WTC11 (cell line): ENCODE measurements at places on chromosomes 2 and 18. TPM values are rescaled to one million over a fixed set of nuclear protein-coding genes. Genes with fewer than 3 reads are reported as not detected.

DNA sequence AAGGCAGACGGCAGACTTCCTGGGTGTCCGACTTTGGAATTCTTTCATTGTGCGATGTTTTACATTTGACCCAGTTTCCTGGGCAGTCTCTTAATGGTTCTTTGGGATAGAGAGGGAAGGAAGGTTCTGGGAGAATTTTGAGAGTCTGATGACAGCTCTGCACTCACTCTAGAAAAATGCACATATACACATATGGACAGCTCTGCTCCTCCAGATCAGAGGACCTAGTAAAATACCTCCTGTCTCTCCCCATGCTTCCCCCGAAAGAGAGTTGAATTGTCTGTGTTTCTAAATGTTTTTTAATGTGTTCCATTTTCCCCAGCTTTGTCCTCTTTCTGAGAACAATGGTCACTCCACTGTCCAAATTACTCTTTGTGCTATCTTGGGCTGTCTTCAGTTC lies 102.0 kb upstream of the CXCR4 start:
- H3K27me3 ChIP-seq: no peaks in the 10 kb centered on the region; the same call in 1 of the 2 replicates
- H3K4me1 ChIP-seq: no peaks in the 10 kb centered on the region
- H3K36me3 ChIP-seq: no peaks in the 10 kb centered on the region
- no peak overlapping the region for H3K4me3 ChIP-seq
- DNase-seq: no peak

DNA sequence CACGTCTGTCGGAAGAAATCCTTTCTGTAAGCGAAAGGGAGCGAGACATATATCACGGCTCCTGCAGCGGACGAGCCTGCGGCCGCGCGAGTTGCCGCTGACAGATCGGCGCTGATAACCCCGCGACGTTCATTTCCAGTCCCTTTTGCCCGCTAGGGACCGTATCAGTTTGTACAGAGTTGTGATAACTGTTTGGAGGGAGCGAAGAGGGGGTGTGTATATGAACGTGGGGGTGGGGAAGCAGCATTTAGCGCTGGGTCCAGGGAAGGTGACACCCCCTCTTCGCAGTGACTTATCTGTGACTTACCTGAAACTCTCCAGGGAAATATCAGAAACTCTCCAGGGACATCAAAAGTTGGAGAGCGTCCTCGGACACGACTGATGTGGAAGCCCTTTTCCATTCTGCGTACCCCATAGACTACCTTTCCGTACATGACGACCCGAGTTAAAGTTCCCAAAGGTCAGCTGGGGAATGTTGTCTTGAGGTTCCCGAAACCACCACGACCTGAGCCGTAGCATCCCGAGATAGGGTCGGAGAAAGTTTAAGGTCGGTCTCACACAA lies 948 bp upstream of the GATA6 start:
- peaks cover 93% of the 10 kb centered on the region for H3K27me3 ChIP-seq
- H3K4me1 ChIP-seq: peaks cover 37% of the 10 kb centered on the region
- H3K36me3 ChIP-seq: no peaks in the 10 kb centered on the region
- peak; percentile 23 for DNase-seq
- H3K4me3 ChIP-seq: peak overlapping the region; percentile 76

DNA sequence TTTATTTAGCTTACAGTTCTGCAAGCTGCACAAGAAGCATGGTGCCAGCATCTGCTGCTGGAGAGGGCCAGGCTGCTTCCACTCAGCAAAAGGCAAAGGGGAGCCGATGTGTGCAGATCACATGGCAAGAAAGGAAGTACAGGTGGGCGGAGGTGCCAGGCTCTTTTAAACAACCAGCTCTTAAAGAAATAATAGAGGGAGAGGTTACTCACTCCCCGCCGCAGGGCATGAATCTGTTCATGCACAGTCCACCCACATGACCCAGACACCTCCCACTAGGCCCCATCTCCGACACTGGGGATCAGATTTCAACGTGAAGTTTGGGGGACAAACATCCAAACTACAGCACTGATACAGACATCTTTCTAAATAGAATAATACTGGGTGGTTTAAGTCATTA lies 105.8 kb downstream of the MTCL1 start:
- no peaks in the 10 kb centered on the region for H3K27me3 ChIP-seq
- no peak for DNase-seq
- H3K4me3 ChIP-seq: no peak overlapping the region
- H3K36me3 ChIP-seq: peaks cover 64% of the 10 kb centered on the region
- no peaks in the 10 kb centered on the region for H3K4me1 ChIP-seq
- peak overlapping the region; percentile 62; the same call in 1 of the 2 replicates for H3K27ac ChIP-seq

SNORC gene
- 2.8 to 3.4 TPM (median 3.4 TPM) in 3 replicates for total RNA-seq

- DNase-seq: no peak
- no peak overlapping the region for H3K4me3 ChIP-seq
- H3K4me1 ChIP-seq: no peaks in the 10 kb centered on the region
- H3K27me3 ChIP-seq: no peaks in the 10 kb centered on the region
- peaks cover 10% of the 10 kb centered on the region; the same call in 1 of the 2 replicates for H3K36me3 ChIP-seq
Observed at GRCh38 chr2:186189816-186190215, 296.2 kb upstream of the ZC3H15 start.

CTIF gene
- total RNA-seq: 18.9 to 28.5 TPM (median 20.4 TPM) in 3 replicates

DNA sequence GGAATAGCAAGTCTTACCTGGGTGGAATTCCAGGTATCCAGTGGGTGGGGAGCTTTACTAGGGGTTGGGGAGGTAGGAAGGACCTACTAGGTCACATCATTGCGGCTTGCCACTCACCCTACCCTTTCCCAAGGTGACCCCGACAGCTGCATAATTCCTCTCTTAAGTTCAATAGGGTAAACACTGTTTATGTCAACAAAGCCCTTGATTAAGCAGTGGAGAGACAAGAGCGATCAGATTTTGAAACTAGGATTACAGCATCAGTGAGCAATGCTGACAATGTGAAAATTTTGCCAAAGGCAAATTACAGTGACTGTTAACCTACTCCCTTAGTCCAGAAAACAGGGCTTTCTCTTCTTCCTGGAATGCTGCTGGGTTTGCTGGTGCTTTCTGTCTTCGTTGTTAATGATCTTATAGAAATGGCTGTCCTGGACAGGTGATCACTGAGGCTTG lies 14.5 kb downstream of the SLC19A3 start:
- H3K4me3 ChIP-seq: no peak overlapping the region
- 0 out of 2 replicates have a peak, but pooled peaks cover 3% of the 10 kb centered on the region for H3K4me1 ChIP-seq
- peaks cover 23% of the 10 kb centered on the region for H3K36me3 ChIP-seq
- no peaks in the 10 kb centered on the region for H3K27me3 ChIP-seq

GRCh38 chr18:72114801-72115594 lies 429.1 kb downstream of the CBLN2 start:
- no peaks in the 10 kb centered on the region; the same call in 1 of the 2 replicates for H3K27me3 ChIP-seq
- no peak overlapping the region for H3K4me3 ChIP-seq
- peaks cover 3% of the 10 kb centered on the region for H3K4me1 ChIP-seq
- H3K36me3 ChIP-seq: no peaks in the 10 kb centered on the region
- no peak overlapping the region for H3K27ac ChIP-seq

- H3K27me3 ChIP-seq: no peaks in the 10 kb centered on the region
- peak; percentile 26 for DNase-seq
- H3K27ac ChIP-seq: no peak overlapping the region
Observed at GRCh38 chr2:109260886-109261700, 132.1 kb downstream of the SH3RF3 start.

DNA sequence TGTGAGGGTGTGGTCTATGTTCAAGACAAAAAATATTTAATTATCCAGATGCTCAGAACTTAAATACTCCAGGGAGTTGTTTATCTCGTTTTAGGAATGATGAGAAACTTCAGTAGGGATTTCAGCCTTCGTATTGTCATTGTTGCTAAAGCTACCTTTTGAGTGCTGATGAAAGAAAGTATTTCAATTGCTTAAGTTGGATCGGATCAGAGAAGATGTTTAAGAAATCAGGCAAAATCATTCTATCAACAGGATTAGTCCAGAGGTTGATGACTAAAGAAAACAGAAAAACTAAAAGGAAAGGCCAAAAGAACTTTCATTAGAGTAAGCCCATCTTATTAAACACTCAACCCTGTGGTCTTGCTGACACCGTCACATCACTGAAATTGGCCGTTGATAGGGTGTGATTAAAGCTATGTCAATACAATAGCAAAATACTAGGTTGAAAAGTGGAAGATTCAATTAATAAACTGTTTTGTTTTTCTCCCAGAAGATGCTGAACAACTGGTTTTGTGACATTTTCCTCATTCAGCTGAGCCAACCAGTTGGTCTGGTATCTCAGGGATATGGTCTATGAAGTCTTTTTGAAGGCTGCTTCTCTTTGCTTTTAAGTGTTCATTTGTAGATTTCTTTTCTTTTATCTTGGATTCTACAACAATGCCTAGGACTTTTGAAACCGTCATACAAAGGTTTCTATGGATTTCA lies 551.7 kb downstream of the SLC4A3 start:
- H3K4me1 ChIP-seq: no peaks in the 10 kb centered on the region; the same call in 1 of the 2 replicates
- no peak for DNase-seq
- H3K27ac ChIP-seq: no peak overlapping the region
- no peaks in the 10 kb centered on the region for H3K36me3 ChIP-seq
- H3K4me3 ChIP-seq: no peak overlapping the region
